ENCODE measurements at places on chromosomes 2 and 18.

- DNase-seq = no peak
These were observed 878.8 kb downstream of the RNF144A start for GRCh38 chr2:7795778-7796563.

DNA sequence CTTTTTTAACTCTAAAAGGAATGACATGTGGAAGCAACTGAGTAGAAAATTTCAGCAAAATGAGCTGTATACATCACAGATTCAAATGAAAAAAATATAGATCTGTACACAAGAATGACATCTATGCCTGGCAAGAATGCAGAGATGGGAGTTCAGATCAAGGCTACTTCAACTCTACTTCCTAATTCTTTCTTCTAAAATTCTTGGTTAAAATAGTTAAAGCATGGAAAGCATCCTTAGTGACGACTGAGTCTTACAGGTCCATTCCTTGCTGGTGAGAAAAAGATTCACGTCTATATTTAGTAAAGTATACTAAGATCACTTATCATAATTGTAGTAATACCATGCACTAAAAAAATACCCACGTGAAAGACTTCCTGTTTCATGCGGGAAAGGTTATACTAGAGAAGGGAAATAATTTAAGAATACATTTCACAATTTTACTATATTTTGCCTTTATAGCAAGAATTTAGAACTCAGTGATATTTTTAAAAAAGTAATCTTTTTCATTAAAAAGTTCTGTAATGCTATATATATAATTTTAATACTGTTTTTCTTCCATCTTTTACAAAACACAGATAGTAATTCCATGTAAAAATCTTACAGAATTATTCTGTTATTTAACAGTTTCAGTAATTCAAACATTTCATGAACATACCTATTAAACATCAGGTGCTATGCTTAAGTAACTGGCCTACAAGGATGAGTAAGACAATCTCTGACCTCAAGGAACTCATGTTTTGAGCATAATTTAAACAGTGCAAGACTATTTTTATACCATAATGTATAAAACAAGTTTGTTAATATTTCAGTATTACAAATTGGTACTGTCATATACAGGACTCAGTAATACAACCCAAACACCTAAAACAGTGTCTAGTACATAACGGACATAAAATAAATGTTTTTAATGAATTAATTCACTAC lies 159.6 kb downstream of the BAZ2B start:
- DNase-seq = no peak

GRCh38 chr2:239534581-239535412 lies 134.0 kb upstream of the HDAC4 start:
- DNase-seq = peak; percentile 4

GRCh38 chr18:848062-848861 lies 36.2 kb upstream of the YES1 start:
- DNase-seq = no peak

GRCh38 chr2:51256736-51257135 lies 224.8 kb upstream of the NRXN1 start:
- no peak for DNase-seq

- no peak for DNase-seq
These were observed 65.4 kb downstream of the PID1 start for GRCh38 chr2:229205704-229206103.

DNA sequence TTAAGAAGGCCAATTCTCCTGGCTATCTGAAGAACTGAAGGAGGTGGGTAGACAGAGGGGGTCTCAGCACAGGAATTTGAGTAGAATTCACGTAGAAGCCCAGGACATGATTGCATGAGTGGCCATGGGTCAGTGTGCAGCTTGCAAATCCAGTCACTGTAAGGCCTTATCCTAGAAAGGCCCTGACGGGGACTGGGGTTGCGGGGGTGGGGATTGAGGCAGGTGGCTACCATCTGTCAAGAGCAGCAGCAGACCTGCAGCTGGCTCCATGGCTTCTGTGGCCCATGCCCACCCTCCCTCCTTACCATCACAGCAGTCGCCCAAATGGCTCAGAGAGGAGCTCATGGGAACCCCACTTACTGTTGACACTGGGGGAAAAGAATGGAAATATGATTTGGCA lies 34.6 kb upstream of the SLC14A1 start:
- no peak for DNase-seq

DNA sequence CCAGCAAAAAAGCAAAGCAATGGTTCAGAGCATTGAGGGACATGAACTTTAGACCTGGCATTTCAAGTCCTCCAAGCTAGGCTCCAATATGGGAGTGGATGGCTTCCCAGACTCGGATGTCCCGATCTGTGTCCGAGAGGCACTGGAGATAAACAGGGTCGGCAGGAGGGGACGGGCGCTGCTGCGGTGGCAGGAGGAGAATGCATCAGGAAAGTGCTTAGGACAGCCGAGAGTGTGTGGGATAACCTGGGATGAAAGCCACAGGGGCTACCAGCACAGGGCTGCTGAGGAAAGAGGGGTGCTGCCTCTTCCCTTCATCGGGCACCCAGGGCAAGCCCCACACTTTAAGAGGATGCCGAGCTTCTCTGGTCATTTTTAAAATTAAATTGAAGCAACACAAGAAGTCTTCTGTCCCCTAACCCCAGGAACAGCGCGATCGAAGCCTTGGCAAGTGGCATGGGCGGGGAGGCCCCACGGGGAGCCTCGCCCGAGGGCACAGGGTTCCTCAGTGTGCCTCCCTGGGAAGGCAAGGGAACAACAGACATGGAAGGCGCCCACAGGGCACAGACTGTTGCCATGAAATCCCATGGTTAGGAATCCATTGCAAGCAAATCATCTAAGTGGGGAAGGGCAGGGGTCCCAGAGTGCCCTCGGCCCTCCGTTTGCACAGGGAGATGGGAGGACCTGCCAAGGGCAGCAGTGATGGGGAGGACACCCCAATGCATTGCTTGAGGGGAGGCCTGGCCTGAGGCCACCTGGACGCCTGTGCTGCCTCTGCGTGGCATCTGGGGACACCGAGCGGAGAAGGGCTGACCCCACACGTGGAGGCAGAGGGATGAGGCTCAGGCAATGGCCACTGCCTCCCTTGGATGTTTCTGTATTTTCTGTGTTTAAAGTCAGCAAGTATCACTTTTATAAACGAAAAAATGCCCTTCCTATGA lies 78.5 kb upstream of the GPC1 start:
- DNase-seq = no peak

DNA sequence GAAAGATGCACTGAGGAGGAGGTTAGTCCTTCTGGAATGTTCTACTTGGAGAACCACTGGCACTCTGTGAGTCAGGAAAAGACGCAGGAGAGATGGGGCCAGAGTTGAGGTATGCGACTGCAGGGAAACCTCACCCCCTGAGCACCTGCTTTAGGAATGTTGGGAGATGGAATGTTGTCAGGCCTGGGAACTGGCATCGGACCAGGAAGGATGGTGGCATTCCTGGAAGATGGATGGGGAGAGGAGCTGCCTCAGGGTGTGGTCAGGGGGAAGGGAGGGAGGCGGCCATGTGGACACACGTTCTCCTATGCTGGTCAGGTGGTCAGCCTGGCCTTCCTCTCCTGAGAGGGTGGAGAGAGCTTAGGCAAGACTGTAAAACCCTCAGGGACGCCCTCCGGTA lies 146.3 kb downstream of the CELF4 start:
- no peak for DNase-seq

- DNase-seq = no peak
These were observed 115.7 kb downstream of the CMPK2 start for GRCh38 chr2:6749962-6750361.

- no peak for DNase-seq
These were observed 191.3 kb downstream of the MYO1B start for GRCh38 chr2:191436368-191437055.

GRCh38 chr2:71045865-71046548 lies 22.4 kb upstream of the NAGK start:
- no peak for DNase-seq

DNA sequence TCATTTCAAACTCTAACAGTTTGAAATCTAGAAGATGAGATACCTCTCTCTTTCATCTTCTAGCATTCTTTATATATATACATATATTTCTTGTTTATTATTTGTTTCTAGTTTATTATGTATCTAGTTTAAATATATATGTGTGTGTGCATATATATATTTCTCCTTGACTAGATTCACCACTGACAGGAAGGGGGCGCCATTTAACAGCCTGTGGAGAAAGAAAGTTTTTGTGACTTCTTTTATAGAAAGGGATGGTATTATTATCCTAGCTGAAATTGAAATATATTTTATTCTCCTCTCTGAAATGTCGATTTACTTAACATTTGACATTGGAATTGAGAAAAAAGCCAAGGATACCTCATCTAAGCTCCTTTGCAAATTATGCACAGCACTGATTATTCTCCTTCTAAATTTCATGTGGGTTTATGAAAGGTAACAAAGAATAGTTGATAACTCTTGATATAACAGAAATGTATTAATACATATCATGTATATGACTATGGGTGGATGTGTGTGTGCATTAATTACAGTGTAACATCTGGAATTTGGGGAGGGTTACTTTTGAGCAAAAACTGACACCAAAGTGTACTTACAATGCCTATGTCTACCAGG lies 160.7 kb upstream of the NT5C1B start:
- peak; percentile 19 for DNase-seq

- DNase-seq = no peak
These were observed 212.5 kb upstream of the GULP1 start for GRCh38 chr2:188079196-188079595.

- no peak for DNase-seq
These were observed 541.9 kb downstream of the TMX3 start for GRCh38 chr18:68172842-68173549.

DNA sequence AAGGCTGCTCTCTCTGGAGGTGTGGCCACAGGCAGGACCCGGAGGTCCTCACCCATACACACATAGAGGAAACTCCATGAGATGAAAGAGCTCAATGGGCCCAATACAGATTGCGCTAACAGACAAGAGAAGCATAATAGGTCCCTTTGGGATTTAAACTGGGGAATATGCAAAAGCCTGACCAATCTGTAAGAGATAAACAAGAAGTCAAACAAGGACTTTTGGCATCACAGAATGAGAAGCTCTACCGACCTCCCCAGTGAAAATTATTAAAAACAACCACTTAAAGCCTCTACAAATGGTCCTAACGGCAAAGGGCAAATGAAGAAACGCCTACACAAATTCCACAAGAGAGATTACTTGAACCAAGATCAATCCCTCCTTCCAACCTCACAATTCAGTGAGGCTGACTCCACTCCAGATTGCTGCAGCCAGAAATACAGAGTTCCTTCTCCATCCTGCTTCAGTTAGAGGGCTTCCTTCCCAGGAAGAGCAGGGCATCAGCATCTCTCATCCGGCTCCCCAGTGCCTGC lies 10.8 kb downstream of the IWS1 start:
- DNase-seq = no peak

DNA sequence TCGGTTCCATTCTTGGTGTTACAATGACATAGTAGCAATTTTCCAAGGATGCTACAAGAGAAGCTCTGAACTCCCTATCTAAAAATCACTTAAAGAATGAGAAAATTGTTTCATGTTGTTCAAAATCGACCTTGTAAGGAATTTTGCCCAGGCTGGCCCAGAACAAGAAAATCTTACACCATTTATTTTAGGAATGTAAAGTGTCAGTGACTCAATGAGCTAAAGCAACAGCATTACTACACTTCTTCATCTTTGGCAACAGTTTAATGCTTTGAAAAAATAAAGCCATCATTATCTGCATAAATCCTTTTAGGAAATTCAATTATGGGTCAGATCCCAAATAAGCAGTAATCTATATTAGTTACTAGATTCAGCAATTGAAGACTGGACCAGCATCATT lies 38.6 kb downstream of the SLC25A12 start:
- no peak for DNase-seq

DNA sequence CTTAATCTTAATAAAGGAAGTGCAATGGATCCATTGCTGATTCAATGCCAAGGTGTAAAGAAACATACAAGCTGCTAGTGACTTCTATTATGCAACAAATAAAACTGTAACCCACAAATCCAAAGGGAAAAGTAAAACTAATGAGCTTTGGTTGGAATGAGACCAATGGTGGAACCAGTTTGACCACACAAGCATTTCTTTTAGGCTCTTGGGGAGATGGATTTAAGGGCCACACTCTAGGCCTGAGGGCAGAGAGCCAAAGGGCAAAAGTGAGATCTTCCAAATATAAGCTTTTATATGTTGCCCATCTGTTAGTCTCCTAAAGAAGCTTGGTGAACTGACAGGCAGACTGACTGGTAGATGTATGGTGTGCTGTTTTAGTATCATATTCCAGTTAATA lies 41.5 kb upstream of the MMADHC start:
- no peak for DNase-seq

- no peak for DNase-seq
These were observed 30.2 kb upstream of the RAB11FIP5 start for GRCh38 chr2:73142937-73143336.

- no peak for DNase-seq
These were observed 187.6 kb downstream of the ARHGAP28 start for GRCh38 chr18:6917072-6917471.

DNA sequence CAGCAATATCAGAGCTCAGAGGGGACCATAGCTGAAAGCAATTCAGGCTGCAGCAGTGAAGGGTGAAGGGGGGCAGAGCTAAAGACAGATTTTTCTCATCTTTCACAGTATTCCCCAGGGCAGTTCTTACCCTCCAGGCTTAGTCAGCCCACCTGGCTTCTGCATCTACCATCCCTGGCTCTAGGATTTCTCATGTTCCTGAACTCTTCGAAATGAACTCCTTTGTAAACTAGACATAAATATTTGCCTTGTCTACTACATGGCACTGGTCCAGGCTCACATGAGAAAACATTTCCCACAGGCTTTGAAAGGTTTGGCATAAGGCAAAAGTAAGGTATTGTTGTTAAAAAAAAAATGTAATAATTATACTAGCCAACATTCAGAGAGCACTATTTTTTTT lies 23.6 kb upstream of the NEB start:
- DNase-seq = peak; percentile 18

- DNase-seq = peak; percentile 90
These were observed at the start of gene CHN1 for GRCh38 chr2:175004980-175005732. Gene CHN1 (minus strand): TSS chr2:175005381. CDS start chr2:175004912, 469 bp downstream.

GRCh38 chr2:175964195-175964594 lies 37.9 kb downstream of the LNPK start:
- no peak for DNase-seq

GRCh38 chr2:12177455-12178288 lies 431.2 kb downstream of the LPIN1 start:
- no peak for DNase-seq

DNA sequence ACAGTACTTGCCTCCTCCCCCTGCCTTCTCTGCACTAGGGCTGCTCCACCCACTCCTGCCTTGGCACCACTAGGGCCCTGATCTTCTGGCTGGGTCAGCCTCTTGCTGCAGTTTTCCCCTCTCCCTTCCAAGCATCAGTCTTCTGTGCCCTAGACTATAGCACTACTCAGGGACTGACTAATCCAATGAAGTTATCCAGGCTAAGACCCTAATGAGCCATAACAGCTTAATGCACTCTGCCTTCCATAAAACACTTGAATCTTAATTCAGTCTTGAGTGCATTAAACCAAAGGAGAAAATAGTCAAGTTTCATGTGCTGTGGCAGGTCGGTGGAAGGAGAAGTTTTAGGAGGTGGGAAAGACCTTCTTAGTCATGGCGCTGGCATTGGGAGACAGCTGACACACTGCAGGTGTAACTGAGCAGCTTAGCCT lies 95.7 kb downstream of the BIN1 start:
- DNase-seq = no peak

GRCh38 chr18:35028536-35028935 lies 12.7 kb upstream of the MAPRE2 start:
- no peak for DNase-seq

Data from NCI-H146 (cell line).